ENCODE measurements at places on chromosomes 11 and 22. TPM values are rescaled to one million over a fixed set of nuclear protein-coding genes. Genes with fewer than 3 reads are reported as not detected.

Gene TMPRSS13
- not detected for total RNA-seq

DNA sequence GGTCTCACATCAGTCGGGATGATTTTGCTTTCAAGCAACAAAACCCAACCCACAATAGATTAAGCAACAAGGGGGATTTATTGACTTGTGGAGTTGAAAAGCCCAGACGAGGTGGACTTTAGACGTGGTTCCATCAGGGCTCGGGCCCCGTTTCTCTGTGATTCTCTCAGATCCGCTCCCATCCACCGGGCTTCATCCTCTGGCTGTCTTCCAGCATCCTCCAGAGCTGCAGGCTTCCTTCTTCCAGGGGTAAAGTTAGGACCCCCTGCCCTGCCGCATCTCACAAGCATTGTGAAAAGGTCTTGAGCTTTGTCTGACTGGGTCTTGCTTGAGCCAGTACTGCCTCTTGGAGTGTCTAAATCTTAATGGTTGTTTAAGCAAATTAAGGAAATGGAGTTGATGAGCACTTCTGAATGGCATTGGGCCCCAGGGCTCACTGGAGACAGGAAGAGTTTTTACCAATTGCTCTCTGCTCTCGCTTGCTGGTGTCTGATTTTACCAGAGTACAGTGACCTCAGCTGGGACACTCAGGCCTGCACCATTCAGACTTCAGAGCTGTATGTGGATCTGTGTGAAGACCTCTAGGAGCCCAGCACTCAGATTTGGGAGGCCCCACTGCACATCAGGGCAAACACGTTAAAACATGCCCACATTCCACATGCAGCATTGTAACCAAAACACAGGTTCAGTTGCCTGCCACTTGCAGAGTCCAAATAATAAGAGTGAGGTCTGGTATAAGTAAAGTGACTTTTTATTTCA is 13.5 kb upstream of the FTH1 start:
- no peak for DNase-seq

DNA sequence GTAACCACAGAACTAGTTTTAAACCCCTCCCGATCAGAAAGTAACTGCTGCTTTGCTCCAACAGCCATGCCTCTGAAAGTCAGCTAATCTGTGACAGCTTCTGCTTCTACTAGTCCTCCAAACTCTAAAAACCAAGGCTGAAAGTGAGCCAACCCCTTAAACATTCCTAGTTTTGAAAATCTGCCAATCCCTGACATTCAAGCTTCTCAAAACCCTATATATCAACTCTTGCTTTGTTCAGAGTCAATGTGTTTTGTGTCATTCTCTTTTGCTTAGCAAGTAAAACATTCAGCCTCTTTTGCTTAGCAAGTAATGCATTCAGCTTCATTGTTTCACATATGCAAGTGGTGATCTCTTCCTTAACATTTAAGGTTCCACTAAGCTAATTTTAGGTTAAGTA is 56.9 kb downstream of the ATG16L2 start:
- no peak for DNase-seq

Gene GLYATL1
- total RNA-seq = 0.84 TPM

GRCh38 chr11:122071709-122072202 is 44.3 kb downstream of the BLID start:
- no peak for DNase-seq

Measured in kidney epithelial cell (primary cell).